B cell (primary cell): ENCODE measurements at places on chromosomes 5 and 9. TPM values are rescaled to one million over a fixed set of nuclear protein-coding genes. Genes with fewer than 3 reads are reported as not detected.

- no peaks in the 10 kb centered on the region for H3K27me3 ChIP-seq
- H3K4me1 ChIP-seq: no peaks in the 10 kb centered on the region
- H3K27ac ChIP-seq: no peak overlapping the region
- H3K36me3 ChIP-seq: no peaks in the 10 kb centered on the region
Measured at GRCh38 chr9:110641293-110641692, 27.3 kb upstream of the MUSK start.

DNAJB5 gene
- 1.0 and 2.4 TPM in 2 replicates for total RNA-seq

GRCh38 chr9:130519927-130520326 is 59.5 kb upstream of the FUBP3 start:
- no peak overlapping the region for H3K4me3 ChIP-seq
- no peaks in the 10 kb centered on the region for H3K27me3 ChIP-seq
- H3K36me3 ChIP-seq: no peaks in the 10 kb centered on the region

- no peak overlapping the region for H3K4me3 ChIP-seq
- H3K27ac ChIP-seq: peak overlapping the region; percentile 96
- DNase-seq: no peak
Measured at GRCh38 chr9:130129432-130130061, 42.7 kb upstream of the NCS1 start.

- peak; percentile 7 for DNase-seq
- no peak overlapping the region for H3K27ac ChIP-seq
- H3K27me3 ChIP-seq: peaks cover 8% of the 10 kb centered on the region
- peaks cover 14% of the 10 kb centered on the region for H3K4me1 ChIP-seq
- no peaks in the 10 kb centered on the region for H3K36me3 ChIP-seq
Measured at GRCh38 chr5:34657274-34657921, 1.3 kb downstream of the RAI14 start.

DNA sequence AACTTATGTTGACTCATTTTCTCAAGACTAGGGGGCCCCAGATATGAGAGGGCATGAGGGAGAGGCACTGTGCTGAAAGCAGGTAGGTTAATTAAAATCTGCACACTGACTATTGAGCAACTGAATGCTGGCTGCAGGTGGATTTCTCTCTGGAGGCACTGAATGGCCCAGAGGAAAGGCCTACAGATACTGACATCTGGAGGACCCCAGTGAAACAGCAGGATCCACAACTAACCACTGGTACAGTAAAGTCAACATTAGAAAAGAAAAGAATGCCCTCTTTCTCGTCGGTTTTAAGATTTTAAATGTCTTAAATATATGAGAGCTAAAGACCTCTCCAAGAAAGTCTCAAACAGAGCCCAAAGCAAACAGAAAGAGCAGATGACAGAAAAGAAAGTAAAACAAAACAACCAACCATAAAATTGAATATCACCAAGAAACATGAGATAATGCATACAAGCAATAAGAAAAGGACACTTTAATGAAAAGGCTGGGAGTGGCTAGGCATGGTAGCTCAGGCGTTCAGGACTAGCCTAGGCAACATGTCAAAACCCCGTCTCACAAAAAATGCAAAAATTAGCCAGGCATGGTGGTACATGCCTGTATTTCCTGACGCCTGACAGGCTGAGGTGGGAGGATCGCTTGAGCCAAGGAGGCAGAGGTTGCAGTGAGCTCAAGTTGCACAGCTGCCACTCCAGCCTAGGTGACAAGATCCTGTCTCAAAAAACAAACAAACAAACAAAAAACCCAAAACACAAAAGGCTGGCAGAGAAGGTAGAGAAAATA is 43.3 kb downstream of the PUM3 start:
- H3K27me3 ChIP-seq: no peaks in the 10 kb centered on the region
- H3K4me3 ChIP-seq: no peak overlapping the region
- DNase-seq: no peak
- no peaks in the 10 kb centered on the region for H3K4me1 ChIP-seq
- no peak overlapping the region for H3K27ac ChIP-seq
- H3K36me3 ChIP-seq: peaks cover 4% of the 10 kb centered on the region

RFESD gene
- total RNA-seq: 1.9 and 3.0 TPM in 2 replicates

CD180 gene
- total RNA-seq: 16.4 and 18.0 TPM in 2 replicates

DNA sequence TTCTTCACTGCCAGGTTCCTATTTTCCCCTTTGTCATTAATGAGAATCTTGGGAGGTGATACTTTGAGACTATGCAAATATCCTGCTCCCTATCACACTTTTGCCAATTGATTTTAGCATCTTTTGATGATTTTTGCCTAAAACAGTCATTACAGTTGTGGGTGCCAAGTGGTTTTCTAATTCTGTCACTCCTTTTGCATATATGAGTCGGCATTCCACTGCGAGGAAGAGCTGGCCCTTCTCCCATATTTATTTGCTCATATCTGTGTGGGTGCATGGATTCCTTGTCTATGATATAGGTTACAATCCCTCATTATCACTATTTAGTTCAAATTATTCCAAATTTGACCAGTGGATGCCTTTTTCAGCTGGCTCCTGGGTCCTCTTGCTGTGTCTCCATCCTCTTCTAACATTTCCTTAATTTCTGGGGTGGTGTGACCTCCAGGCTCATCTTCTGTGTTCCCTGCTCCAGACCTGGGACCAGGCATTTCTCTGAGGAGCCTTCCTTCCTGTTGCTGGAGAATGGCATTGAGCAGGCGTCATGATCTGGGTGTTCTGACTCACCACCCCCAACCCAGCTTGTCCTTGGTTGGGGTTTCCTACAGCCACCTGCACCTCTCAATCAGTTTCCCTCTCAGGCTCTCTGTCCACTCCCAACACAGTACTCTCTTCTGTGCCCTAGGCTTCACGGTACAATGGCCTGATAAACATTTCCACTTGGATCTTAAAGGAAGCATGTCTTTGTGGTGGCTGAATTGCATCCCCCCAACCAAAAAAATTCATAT is 106.7 kb downstream of the NXNL2 start:
- H3K36me3 ChIP-seq: no peaks in the 10 kb centered on the region
- no peaks in the 10 kb centered on the region for H3K27me3 ChIP-seq
- no peak overlapping the region for H3K4me3 ChIP-seq
- no peaks in the 10 kb centered on the region for H3K4me1 ChIP-seq
- H3K27ac ChIP-seq: no peak overlapping the region

- peaks cover 84% of the 10 kb centered on the region for H3K27me3 ChIP-seq
- no peak overlapping the region for H3K27ac ChIP-seq
- peaks cover 43% of the 10 kb centered on the region for H3K4me1 ChIP-seq
Measured at GRCh38 chr9:124021385-124021769, 9.8 kb downstream of the LHX2 start.

PCDHA8 gene
- not detected in 2 replicates for total RNA-seq

- H3K4me3 ChIP-seq: no peak overlapping the region
- no peaks in the 10 kb centered on the region for H3K27me3 ChIP-seq
- H3K27ac ChIP-seq: no peak overlapping the region
- DNase-seq: no peak
Measured at GRCh38 chr5:137566780-137567179, 67.7 kb upstream of the SPOCK1 start.

DNA sequence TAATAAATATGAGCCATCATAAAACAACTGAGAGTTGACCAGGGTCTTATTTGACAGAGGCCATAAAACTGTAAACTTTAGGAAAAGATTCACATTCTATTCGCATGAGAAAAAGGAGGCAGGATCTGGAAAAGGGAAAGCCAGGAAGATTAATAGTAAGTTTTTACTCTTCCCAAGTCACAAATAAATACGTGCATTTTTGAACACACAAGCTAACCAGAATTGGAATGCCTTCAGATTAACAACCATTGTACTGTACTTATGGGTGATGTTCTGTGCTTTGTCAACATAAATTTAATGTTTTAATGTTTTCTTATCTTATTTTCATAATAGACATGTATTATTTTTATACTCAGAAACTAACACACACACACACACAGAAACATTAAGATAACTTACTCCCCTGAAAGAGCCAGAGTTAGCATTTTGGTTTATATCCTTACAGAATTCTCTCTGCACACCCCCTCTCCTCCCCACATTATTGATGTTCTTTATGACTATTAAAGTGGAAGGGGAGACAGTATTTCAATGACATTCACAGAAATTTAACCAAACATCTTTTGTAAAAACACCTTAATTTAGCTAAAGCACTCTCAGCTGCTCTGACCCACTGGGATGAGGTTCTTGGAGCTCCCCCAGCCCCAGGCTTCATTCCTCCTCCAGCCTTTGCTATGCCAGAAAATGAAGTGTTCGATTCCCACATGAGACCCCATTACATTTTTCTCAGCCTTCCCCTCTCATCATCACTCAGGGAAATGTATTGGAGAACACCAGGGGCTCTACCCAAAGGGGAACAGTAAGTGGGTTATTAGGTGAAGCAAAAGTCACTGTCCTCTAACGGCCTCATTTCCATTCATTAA is 155.5 kb downstream of the ESM1 start:
- no peaks in the 10 kb centered on the region for H3K27me3 ChIP-seq
- DNase-seq: no peak
- peaks cover 25% of the 10 kb centered on the region for H3K4me1 ChIP-seq
- H3K27ac ChIP-seq: no peak overlapping the region
- no peak overlapping the region for H3K4me3 ChIP-seq

DNA sequence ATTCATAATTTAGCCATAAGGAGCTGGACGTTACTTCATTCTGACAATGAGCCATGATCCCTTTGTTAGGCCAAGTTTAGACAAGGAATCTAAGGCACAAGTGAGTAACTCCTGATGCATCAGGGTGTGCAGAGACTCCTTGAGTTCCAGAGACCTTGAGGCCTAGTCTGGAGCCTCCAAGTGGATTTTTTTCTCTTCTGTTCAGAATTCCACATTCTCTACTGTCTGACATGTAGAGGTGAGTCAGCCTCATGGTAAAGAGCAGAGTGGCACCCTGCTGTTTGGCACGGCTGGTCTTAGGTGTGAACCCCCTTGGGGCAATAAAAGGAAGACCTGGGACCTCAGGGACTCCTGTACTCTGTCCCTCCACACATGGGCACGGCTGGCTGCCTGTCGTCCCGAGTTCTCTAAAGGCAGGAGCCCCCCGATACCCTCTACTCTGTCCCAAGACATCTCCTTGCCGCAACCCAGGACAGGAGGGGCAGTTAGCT is 22.0 kb upstream of the TGFBI start:
- H3K4me3 ChIP-seq: no peak overlapping the region
- H3K27me3 ChIP-seq: no peaks in the 10 kb centered on the region
- no peak for DNase-seq
- H3K36me3 ChIP-seq: no peaks in the 10 kb centered on the region
- H3K4me1 ChIP-seq: no peaks in the 10 kb centered on the region
- no peak overlapping the region for H3K27ac ChIP-seq

IRX2 gene
- not detected in 2 replicates for total RNA-seq

GRCh38 chr9:2053883-2054845 is 39.0 kb downstream of the SMARCA2 start:
- peak overlapping the region; percentile 61 for H3K27ac ChIP-seq
- H3K36me3 ChIP-seq: peaks cover 11% of the 10 kb centered on the region
- peak; percentile 88 for DNase-seq

GRCh38 chr5:113615708-113616107 is 102.2 kb downstream of the YTHDC2 start:
- H3K4me3 ChIP-seq: no peak overlapping the region
- no peaks in the 10 kb centered on the region for H3K36me3 ChIP-seq
- no peak for DNase-seq
- H3K27me3 ChIP-seq: peaks cover 6% of the 10 kb centered on the region
- no peaks in the 10 kb centered on the region for H3K4me1 ChIP-seq

DNA sequence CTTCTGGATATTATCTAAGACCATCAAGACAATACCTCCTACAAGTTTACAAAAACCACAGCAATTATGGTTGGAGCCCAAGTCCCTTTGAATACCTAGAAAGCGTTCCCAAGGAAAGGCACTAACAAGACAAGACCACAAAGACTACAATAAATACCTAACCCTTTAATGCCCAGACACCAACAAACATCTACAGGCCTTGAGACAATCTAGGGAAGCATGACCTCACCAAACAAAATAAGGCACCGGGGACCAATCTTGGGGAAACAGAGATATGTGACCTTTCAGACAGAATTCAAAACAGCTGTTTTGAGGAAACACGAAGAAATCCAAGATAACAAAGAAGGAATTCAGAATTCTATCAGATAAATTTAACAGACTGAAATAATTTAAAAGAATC is 37.8 kb downstream of the OXCT1 start:
- no peaks in the 10 kb centered on the region for H3K27me3 ChIP-seq
- H3K27ac ChIP-seq: no peak overlapping the region
- no peak for DNase-seq
- peaks cover 23% of the 10 kb centered on the region for H3K36me3 ChIP-seq
- no peak overlapping the region for H3K4me3 ChIP-seq

DNA sequence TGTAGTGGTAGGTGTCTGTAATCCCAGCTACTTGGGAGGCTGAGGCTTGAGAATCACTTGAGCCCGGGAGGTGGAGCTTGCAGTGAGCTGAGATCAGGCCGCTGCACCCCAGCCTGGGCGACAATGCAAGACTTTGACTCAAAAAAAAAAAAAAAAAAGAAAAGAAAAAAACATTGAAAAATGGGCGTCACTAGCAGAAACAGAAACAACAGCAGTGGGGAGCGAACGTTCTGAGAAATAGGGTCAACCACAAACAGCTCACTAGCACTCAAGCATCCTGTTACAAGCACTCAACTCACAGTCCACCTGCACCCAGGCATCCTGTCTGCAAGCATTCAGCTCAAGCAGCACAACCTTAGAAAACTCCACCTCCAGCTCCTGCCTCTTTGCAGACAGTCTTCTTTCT is 17.2 kb downstream of the TRIM14 start:
- DNase-seq: peak; percentile 91
- H3K4me1 ChIP-seq: peaks cover 87% of the 10 kb centered on the region
- peaks cover 13% of the 10 kb centered on the region for H3K36me3 ChIP-seq
- no peaks in the 10 kb centered on the region for H3K27me3 ChIP-seq
- no peak overlapping the region for H3K4me3 ChIP-seq
- H3K27ac ChIP-seq: peak overlapping the region; percentile 66

SHROOM1 gene
- total RNA-seq: 2.3 and 2.5 TPM in 2 replicates

- no peak for DNase-seq
- H3K4me1 ChIP-seq: no peaks in the 10 kb centered on the region
- H3K27me3 ChIP-seq: no peaks in the 10 kb centered on the region
- H3K4me3 ChIP-seq: no peak overlapping the region
- H3K36me3 ChIP-seq: no peaks in the 10 kb centered on the region
- H3K27ac ChIP-seq: no peak overlapping the region
Measured at GRCh38 chr5:71974165-71974564, 133.1 kb upstream of the MAP1B start.

DNA sequence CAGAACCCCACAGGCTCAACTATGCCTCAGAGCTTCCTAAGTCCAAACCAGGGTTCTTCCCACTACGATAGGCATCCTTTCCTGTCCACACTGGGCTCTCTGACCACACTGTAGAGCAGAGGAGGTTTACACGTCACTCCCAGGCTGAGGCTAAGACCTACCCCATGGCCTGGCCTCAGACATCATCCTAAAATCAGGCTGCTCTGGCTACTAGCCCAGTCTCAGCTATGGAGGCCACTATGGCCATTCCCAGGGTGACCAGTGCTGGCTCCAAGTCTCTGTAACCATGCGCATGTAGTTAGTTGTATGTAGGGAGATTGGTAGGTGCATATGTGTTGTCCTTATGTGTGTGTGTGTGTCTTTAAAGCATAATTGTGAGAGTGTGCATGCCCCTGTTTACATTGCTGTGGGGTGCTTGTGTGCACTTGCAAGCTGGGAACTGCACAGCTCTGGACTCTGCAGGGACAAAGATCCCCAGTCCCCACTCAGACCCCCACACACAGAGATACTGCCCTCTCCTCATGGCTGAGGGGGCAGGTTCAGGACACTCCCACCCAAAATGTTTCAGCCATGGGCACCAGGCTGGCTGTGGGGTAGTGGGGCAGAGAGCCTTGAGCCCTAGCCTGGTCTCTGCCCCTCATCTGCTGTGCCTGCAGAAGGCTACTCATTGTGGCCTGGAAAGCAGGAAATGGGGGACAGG is 12.3 kb downstream of the PDLIM4 start:
- peaks cover 12% of the 10 kb centered on the region for H3K4me1 ChIP-seq
- no peak overlapping the region for H3K4me3 ChIP-seq
- no peak overlapping the region for H3K27ac ChIP-seq
- H3K27me3 ChIP-seq: peaks cover 2% of the 10 kb centered on the region
- no peaks in the 10 kb centered on the region for H3K36me3 ChIP-seq

QRFP gene
- not detected in 2 replicates for total RNA-seq

LAMC3 gene
- 0.25 and 0.29 TPM in 2 replicates for total RNA-seq

HACD4 gene
- total RNA-seq: 3.9 and 5.7 TPM in 2 replicates

PRSS3 gene
- total RNA-seq: not detected in 2 replicates
